PC-9 (cell line): ENCODE measurements at places on chromosomes 4 and X. TPM values are rescaled to one million over a fixed set of nuclear protein-coding genes. Genes with fewer than 3 reads are reported as not detected.

DNA sequence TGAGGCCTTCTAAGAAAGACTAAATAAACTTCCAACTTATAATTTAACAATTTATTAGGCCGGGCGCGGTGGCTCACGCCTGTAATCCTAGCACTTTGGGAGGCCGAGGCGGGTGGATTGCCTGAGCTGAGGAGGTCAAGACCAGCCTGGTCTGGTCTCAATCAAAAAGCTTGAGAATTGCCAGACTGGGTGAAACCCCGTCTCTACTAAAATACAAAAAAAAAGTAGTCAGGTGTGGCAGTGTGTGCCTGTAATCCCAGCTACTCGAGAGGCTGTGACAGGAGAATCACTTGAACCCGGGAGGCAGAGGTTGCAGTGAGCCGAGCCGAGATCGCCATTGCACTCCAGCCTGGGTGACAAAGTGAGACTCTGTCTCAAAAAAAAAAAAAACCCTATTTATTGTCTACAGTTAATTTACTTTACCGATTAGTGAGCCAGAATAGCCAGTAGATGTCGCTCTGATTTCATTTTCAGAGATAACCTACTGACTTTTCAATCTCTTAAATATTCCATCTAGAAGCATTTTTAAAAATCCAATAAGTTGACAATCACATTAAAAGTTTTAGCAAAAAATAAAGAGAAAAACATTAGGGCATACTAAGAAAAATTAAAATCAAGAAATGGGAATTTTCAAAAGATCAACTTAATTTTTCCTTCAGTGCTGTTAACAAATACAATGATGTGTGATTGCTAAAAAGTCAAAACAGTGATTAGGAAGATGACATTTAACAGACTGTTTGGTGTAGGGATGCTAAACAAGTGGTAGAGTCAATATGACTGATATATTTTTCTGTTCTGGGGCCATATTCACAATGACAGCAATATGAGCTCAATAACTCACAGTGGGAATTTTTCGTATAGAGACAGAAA, 4.3 kb upstream of the SHROOM3 start:
- DNase-seq = peak; percentile 55

DNA sequence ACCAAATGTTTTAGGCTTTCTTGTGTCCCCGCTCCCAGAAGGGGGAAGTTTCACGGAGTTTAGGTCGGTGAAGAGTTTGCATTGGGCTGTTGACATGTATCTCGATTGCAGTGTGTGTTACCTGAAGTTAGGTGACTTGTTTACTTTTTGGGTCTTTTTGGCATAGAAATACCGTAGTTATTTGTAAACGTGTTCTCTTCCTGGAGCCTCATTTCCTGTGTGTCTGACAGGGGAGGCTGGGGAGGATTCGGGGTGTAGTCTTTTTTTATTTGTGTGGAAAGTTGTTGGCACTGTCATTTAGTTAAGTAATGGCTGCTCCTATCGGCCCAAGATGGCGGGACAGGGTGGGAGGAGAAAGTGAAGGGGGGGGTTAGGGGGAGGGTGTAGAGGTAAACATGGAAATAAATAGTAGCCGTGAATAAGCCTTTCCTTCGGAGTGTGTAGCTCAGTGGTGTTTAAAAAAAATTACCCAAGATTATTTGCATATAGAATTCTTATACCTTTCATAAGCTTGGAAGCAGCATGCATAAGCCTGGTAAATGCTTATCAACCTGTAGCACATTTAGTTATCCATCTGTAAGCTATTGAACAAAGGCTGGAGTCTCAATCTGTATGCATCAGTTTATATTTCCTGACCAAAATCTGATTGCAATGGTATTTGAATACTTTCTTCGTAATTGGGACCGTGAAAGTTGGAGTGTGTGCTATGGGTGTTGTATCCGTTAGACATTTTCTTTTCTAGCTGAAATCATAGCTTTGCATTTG, 1.6 kb downstream of the KDM6A start:
- DNase-seq = peak; percentile 35

Gene ZGRF1
- total RNA-seq = 17.3 and 18.9 TPM in 2 replicates

Gene TREX2
- total RNA-seq = 2.0 and 2.3 TPM in 2 replicates

Gene ERVMER34-1
- 0.73 and 0.92 TPM in 2 replicates for total RNA-seq

Gene CCDC160
- total RNA-seq = 0.23 and 0.48 TPM in 2 replicates

Gene ADH1C
- total RNA-seq = 0.50 and 0.63 TPM in 2 replicates

DNA sequence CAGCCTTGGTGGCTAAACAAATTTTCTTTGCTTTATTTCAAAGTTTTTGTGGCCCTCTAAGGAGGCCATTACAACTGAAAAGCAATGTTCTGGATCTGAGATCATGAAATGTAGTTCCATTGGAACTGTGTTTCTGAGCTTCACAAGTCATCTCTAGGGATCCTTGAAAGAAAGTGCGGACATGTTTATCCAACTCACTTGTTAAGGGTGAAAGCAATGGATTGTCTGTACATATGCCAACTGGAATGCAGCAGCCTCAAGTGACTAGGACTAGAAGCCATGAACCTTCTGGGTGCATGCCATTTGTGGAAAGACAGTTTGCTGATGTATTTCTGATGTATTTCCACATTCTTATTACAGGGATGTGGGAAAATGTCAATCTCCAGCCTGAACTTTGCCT, 36.7 kb upstream of the KLHL13 start:
- DNase-seq = no peak

Gene DDX60
- total RNA-seq = 9.1 and 12.2 TPM in 2 replicates

DNA sequence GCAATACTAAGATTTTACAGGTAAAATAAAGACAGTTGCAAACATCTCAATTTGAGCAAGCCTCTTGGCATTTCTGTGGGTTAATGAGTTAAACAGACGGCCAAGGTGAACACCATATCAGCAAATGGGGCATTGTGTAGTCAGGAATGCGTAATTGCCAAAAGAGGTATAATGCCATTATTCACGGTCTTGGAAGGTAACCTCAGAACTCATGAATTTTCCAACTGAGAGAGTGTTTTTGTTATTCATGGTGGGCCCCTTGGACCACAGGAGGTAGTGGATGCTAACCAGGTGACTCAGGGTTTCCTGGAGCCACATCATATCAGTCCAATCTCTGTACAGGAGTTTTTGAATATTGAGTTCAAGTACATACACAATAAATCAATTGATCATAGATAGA, 368.0 kb upstream of the TECRL start:
- DNase-seq = no peak

- no peak for DNase-seq
Observed at GRCh38 chr4:189533603-189534002, 407.1 kb upstream of the FRG1 start.

- DNase-seq = no peak
Observed at GRCh38 chr4:54090804-54091623, 8.9 kb upstream of the GSX2 start.

Gene TNIP3
- 0.63 and 1.2 TPM in 2 replicates for total RNA-seq

GRCh38 chr4:2755821-2756690, at the start of gene TNIP2:
TNIP2 (minus strand) TSS chr4:2756336; CDS start chr4:2756289, 47 bp downstream.
- DNase-seq = peak; percentile 81

Gene NWD2
- total RNA-seq = not detected in 2 replicates

DNA sequence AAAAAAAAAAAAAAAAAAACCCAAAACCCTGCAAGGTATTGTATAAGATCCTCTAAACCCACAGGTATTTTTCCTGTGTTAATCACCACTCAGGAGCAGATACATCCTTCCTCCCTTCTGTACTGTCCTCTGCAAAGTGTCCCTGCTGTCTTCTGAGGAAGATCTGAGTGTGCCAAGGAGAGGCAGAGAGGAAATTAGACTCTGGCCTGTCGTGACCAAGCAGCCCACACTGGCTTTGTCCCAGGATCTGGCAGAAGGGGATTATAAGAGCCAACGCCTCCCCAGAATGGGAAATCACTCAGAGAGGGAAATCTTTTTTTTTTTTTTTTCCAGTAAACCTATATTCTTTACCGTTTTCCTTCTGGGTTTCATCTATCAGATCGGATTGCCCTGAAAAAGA, 39.6 kb downstream of the PTCHD1 start:
- no peak for DNase-seq

- peak; percentile 59 for DNase-seq
Observed at GRCh38 chrX:22526339-22526738, 253.6 kb downstream of the CBLL2 start.

Gene CACNA1F
- total RNA-seq = not detected in 2 replicates
